ENCODE measurements at places on chromosomes 4 and X.

- DNase-seq, result no peak
These were observed 24.2 kb upstream of the CXCL2 start for GRCh38 chr4:74123065-74123728.

- no peak for DNase-seq
These were observed 262.6 kb downstream of the C4orf33 start for GRCh38 chr4:129358571-129358970.

DNA sequence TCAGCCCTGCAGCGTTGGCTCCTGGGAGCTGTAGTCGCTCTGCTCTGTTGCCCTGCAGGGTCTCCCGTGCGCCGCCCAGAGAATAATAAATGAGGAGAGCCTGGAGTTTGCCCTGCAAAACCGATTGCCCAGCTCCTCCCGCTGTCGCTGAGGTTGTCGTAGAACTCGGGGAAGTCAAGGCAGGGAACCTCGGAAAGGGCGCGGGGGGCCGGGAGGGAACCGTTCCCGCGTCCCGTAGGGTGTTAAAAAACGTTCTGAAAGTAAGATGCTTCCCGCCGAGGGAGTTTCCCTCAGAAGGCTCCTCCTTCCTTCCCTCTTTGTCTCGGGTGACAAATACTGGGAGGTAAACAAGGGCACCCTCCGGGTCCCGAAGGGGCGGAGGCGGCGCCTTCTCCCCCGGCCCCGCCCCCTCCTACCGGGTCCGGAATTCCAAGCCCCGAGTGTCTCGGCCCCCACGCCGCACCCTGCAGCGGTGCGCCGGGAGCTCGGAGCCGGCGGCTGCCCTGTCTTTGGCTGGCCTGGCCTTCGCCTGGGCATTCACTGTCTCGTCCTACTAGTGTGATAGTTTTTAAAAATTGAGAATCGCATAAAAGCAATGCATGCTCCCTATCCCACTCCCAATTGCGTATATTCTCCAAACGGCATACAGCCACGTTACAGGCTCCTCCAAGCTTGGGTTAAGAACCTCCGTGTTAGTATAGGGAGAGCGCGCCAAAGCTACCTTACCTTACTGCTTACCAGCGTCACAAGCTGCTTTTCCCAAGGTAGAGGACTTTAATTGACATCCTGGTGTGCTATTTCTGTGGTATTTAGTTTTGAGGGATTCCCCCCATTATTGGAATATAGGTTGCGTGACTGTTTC, 964 bp upstream of the HMGB2 start:
- DNase-seq, result peak; percentile 64

GRCh38 chr4:16498978-16499377, 272.7 kb upstream of the TAPT1 start:
- no peak for DNase-seq

DNA sequence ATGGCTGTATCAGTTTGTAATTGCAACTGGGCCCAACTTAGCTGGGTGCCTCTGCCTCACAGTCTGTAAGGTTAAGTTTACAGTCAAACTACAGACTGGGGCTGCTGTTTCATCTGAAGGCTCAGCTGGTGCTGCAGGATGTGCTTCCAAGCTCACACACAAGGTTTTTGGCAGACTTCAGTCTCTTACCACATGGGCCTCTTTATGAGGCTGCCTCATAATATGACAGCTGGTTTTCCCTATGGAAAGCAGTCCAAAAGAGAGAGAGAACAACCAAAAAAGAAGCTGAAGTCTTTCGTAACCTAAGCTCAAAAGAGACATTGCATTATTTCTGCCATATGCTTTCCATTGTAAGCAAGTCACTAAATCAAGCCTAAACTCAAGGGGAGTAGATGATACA, 271.7 kb downstream of the DCTD start:
- DNase-seq, result no peak

DNA sequence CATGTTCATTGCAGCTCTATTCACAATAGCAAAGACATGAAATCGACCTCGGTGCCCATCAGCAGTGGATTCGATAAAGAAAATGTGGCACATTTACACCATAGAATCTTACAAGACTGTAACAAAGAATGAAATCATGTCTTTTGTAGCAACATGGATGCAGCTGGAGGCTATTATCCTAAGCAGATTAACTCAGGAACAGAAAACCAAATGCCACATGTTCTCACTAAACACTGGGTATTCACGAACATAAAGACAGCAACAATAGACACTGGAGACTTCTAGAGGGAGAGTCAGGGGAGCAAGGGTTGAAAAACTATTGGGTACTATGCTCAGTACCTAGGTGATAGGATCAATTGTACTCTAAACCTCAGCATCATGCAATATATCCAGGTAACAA, 180.5 kb downstream of the PPP1R2C start:
- DNase-seq, result no peak

DNA sequence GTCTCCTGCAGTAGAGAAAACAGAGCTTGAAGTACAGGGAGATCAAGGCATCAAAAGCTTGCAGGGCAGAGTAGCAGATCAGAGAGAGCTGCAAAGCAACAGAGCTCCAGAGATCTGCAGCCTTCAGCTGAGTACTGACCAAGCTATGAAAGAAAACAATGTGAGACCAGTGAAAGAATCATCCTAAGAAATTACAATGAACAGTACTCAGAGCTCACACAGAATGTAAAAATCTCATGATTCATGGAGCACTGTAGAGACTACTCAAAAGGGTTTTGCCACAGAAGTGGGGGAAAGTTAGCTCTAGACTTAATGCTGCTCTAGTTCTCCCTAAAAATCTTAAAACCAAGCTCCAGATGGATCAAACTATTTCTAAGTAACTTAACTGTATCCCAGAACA, 80.0 kb upstream of the MAB21L2 start:
- DNase-seq, result no peak

DNA sequence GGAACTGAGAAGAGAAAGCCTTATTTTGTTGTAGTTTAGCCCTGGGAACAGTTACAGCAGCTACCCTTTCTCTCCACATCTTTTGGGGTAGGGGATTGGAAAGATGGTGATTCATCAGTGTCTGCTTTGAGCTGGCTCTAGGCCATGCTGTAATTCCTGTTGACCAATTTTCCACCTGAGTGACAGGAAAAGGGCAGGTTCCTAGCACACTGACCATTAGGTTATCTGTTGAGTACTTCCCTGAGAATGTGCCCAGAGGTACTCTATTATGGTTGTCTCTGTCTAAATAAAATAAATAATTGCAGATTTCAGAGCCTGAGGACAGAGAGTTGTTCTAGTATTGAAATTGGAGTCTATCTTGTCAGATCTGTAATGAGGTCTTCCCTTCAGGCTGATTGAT, 109.0 kb downstream of the ENOX2 start:
- no peak for DNase-seq

DNA sequence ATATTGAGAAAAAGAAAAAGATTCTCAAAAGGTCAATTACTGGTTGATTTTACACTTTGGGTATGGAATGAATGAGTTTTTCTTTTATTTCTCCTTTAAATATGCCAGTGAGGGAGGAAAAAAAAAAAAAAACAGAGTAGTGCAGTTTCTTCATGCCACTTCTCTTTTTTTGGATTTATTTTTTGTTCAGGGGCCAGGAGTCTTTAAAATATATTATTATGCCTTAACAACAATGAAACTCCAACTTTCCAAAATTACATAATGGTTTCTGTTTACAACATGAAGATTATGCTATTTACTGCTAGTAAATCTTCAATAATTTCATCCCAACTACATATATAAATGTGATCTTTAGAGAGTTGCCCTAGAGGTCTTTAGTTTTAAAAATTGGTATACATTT, 31.9 kb downstream of the DTHD1 start:
- DNase-seq, result no peak

DNA sequence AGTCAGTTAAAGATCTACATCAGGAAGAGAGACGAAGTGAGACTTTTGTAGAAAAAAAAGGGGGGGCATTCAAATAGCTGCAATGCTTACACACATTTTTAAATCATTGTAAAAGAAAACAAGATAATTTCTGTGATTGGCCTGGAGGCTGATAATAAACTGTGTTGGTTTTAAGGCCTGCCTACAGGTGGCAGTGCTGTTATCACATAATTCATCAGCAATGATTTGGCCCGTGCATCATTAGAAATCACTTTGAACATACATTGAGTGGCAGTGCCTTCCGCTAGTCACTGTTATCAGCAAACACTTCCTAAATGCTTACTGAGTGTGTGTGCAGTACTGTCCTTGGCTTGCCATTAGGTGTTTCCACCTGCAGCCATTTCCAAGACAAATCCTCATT, 831.9 kb downstream of the TRIML1 start:
- no peak for DNase-seq

DNA sequence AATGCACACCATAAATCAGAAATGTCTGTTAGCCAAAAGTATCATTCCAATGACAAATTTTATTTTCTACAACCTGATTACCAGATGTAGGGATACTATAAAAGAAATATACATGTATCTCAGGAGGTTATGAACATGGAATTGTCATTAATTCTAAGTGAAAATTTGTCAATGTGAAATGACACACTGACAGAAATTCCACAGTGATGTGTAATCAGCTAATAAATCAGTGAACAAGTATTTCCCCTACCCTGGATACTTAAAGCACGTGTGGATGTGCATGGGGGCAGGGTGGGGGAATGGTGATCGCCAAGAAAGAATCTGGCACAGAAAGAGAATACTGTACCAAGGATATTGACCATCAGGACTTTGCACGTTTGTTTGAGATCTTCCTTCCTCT, 123.6 kb downstream of the SH3RF1 start:
- peak; percentile 53 for DNase-seq

GRCh38 chr4:15025693-15026092, 23.4 kb downstream of the CPEB2 start:
- DNase-seq, result no peak

- DNase-seq, result no peak
These were observed 181.4 kb downstream of the DKK2 start for GRCh38 chr4:106854569-106855351.

GRCh38 chr4:82287720-82288119, 86.1 kb downstream of the HNRNPD start:
- no peak for DNase-seq

GRCh38 chr4:89617317-89617716, 219.6 kb downstream of the SNCA start:
- no peak for DNase-seq

DNA sequence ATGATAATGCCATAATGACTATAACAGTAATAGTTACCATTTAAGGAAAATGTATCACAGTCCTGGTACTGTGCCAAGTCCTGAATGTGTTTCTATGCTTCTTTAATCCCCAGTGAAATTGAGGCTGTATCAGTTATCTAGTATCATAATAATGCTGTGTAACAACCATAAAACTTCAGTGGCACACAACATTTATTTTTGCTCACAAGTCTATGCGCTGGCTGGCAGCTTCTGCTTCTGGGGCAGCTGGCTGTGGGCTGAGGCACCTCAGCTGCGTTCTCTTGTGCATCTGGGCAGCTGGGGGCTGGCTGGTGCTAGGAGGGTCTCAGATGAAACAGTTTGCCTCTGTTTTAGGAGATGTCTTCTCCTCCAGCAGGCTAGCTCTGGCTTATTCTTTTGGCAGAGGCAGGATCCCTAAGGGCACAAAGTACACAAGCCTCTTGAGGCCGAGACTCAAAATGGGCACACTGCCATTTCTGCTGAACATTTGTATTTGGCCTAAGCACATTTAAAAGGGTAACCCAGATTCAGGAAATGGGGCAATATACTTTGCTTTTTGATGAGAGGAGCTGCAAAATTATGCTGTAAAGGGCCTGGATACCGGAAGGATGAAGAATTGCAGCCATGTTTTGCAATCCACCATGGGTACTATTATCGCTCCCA, 62.6 kb upstream of the DHX15 start:
- DNase-seq, result no peak

GRCh38 chr4:61590881-61591280, 390.8 kb downstream of the ADGRL3 start:
- DNase-seq, result no peak

- no peak for DNase-seq
These were observed 944.7 kb upstream of the NDST4 start for GRCh38 chr4:116058129-116058528.

DNA sequence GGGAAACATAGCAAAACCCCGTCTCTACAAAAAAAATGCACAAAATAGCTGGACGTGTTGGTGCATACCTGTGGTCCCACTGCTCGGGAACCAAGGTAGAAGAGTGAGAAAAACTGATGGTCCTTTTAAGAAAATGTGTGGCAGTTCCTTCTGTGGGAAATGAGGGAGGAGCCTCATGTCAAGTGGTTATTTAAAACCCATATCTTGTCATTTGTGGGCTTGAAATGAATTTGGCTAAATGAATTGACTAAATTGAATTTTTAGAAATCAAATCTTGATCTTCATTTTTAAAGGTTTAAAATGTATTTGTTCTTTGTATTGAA, 16.2 kb upstream of the LAMP2 start:
- DNase-seq, result peak; percentile 7

GRCh38 chr4:186271081-186271678, 5.2 kb downstream of the F11 start:
- no peak for DNase-seq

GRCh38 chrX:80139564-80139963, 125.0 kb downstream of the TBX22 start:
- DNase-seq, result no peak

GRCh38 chr4:164876700-164877324, at the start of gene APELA:
APELA (plus strand) TSS chr4:164877178; CDS start chr4:164877332, 154 bp downstream.
- DNase-seq, result no peak

GRCh38 chr4:659851-660250, 14.2 kb downstream of the ATP5ME start:
- DNase-seq, result no peak

GRCh38 chrX:96576368-96576767, 108.3 kb upstream of the DIAPH2 start:
- DNase-seq, result no peak

DNA sequence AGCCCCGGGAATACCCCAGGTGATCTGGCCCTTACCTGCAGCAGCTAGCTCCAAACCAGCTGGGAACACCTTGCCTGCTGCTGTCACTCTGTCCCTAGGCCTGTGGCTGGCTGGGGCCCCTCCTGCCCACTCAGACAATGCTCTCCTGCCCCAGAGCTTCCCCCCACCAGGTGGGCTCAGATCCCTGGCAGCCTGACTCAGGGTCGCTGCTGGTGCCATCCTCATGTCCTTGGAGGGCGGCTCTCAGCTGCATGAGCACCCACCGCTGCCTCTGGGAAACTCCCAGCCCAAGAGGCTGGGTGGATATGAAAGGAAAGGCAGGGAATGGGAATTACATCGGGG, 15.8 kb downstream of the C4orf50 start:
- DNase-seq, result no peak

GRCh38 chrX:110734894-110735541, 60.6 kb downstream of the CHRDL1 start:
- peak; percentile 29 for DNase-seq

DNA sequence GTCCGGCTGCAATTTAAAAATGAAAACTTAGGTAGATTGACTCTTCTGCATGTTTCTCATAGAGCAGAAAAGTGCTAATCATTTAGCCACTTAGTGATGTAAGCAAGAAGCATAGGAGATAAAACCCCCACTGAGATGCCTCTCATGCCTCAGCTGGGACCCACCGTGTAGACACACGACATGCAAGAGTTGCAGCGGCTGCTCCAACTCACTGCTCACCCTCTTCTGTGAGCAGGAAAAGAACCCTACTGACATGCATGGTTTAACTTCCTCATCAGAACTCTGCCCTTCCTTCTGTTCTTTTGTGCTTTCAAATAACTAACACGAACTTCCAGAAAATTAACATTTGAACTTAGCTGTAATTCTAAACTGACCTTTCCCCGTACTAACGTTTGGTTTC, 41.0 kb downstream of the MAP7D3 start:
- no peak for DNase-seq

Data from HS-27A (cell line).